ENCODE measurements at places on chromosomes 7 and 10.

GRCh38 chr10:67852761-67853160 is 14.8 kb upstream of the DNAJC12 start:
- DNase-seq, result no peak

GRCh38 chr10:111506266-111507034 is 429.6 kb downstream of the ADRA2A start:
- no peak for DNase-seq

DNA sequence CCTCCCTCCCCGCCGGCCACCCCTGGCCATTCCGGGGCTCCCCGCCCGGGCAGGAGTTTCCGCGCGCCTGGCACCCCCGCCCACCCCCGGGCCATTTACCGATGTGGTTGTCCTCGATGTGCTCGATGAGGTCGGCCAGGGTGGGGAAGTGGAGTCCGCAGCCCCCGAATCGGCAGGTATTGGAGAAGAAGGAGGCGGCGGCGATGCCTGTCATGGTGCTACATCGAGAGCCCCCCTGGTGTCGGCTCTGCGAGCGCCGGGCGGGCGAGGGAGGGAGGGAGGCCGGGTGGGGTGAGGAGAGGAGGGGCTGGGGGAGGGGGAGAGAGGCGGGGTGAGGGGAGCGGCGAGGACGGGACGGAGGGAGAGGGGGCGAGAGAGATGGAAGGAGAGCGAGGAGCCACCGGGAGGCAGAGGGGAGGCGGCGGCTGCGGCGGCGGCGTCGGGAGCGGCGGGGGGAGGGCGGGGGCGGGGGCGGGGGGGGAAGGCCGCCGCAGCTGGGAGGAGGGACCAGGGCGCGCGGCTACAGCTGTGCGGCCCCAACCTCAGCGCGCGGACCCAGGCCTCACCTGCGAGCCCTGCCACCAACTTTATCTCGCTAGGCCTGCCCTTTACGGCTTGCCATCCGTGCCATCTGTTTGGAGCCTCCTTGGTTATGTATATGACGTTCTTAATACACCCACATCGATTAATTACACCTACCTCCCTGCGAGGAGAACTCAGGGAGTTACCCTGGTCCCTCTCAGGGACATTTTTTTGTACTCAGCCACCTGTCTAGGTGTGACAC is at the start of gene JAZF1:
JAZF1 (minus strand) TSS at position 432 of the 784 bp plus-strand sequence.
- DNase-seq, result peak; percentile 38

DNA sequence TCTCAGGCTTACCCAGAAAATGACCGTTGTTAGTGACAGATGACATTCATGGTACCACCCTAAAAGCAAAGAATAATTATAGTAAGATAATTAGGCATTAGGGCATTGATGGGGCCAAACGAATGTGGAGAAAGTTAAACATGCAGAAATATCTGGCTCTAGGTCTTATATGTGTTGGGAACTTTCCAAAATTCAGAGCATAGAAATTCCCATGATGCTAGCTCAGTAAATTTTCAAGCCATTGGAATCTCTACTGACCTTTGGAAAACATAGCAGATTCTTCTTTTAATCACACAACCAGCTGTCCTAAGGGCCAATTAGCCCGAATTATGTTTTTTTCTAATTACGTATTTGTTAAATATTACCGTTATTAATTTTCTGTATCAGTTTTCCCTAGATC is 136.1 kb downstream of the CREB5 start:
- no peak for DNase-seq

- DNase-seq, result no peak
Measured at GRCh38 chr10:30365278-30365677, 16.2 kb upstream of the MTPAP start.

DNA sequence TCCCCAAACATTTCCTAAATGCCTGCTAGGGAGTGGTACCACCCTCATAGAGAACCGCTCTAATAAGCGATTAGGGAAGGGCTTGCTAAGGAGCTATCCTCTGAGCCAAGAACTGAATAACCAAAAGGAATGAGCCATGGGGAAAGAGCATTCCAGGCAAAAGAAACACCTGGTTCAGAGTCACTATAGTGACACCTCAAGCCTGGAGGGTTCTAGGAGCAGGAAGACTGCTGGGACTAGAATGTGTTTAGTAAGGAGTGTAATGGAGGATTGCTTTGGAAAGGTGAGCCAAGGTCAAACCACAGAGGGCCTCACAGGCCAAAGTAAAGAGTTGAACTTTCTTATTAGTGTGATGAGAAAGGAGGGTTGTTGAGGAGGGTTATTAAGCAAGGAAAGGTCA is 38.7 kb upstream of the NRBF2 start:
- no peak for DNase-seq

DNA sequence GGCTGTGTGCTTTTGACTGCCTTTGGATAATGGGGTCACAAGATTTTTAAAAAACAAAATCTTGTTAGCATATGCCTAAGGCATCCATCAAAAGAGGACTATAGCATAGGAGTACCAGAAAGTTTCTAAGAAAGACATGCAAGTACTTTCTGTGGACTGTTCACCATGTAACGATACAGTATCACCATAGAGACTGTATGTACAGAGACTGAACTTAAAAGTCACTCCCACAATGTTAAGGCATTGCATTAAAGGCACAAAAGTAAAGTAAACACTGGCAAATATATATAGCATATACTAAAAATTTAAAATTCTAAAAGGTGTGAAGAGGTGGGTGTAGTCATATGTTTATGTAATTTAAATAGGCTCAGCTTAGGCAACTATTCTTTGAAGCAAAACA is 190.9 kb downstream of the IMMP2L start:
- no peak for DNase-seq

DNA sequence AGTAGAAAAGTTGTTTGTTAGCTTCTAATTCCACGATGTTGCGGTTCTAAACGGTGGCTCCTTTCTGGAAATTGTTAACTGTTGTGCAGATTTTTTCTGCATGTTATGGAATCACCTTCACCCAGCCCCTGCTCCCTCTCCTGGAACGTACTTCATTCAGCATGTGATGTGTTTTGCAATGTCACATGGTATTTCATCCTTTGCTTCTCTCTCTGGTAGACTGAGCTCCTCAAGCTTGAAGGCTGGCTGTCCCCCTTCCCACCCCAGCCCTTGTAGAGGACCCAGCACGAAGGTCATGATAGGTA is 4.4 kb downstream of the PPP2R2D start:
- DNase-seq, result no peak

- DNase-seq, result no peak
Measured at GRCh38 chr7:132499065-132499464, 77.2 kb downstream of the PLXNA4 start.

GRCh38 chr10:34607894-34608293 is 207.2 kb downstream of the PARD3 start:
- no peak for DNase-seq

DNA sequence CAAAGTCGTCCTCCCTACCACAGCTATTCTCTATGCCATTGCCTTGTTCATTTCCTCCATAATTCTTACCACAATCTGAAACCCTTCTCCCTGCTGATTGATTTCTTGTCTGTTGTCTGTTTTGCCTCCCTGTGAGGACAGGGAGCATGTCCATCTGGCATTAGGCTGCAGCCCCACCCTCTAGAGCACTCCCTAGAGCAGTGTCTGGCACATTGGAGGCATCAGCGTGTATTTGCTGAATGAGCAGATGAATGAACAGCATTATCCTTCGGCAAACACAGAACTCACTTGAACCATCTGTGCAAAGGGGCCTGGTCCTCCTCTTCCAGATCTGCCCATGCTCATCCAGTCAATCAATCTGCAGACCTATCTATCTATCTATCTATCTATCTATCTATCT is 5.1 kb upstream of the DMBT1 start:
- no peak for DNase-seq

DNA sequence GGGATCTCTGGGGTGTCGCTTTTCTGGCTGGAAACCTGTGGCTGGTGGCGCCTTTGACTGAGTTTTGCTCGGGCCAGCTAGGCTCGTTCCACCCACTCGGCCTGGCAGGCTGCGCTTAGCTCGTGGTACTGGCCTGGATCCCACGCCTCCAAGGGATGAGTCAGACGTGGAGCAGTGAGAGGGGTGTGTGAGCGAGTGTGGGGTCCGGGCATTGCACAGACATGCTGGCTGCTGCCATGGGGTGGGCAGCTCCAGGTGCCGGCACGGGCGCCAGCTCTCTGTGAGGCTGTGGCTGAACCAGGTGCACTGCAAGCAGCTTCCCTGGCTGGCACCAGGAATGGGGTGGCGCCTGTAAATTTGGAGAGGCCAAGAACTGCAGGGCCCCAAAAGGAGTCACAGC is 63.1 kb upstream of the CACNA2D1 start:
- no peak for DNase-seq

DNA sequence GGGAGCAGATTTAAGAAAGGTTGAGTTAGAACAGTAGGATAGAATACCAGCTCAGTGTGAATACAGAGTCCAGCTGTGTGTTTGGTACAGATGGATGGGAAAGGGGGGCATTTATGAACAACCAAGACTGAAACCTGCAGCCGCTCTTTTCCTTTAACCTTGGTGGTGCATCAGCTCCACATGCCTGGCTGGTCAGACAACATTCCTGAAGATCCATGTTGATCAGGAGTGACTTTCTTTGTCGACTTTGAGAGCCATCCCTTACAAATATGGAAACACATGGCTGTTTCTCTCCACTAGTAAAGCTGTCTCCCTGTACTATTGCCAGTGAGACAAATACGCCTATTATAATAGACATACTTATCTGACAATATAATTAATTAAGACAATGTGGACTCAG is 476.5 kb upstream of the IGFBP3 start:
- DNase-seq, result no peak

- no peak for DNase-seq
Measured at GRCh38 chr7:38512704-38513103, 118.5 kb downstream of the AMPH start.

DNA sequence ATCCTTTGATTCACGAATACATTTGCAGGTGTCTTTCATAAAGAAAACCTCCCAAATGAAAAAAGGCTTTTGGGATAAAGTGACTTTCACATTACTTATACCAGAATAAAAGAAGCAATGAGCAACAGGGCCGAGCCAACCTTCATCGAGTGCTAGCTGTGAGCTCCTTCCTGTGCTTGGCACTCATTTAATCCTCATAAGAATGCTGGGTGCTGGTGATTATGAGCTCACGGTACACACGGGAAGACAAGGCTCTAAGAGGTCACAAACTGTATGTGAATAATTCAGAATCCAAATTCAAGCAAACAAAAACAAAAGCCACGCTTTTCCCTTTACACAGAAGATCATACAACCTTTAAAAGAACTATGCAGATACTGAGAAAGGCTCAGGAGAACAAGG is 156.2 kb downstream of the COBL start:
- no peak for DNase-seq

Data from stimulated activated CD8-positive, alpha-beta memory T cell treated with anti-CD3 and anti-CD28 coated beads, Interleukin-2, amount 100 ng/mL, for 1 hour (primary cell).